ENCODE measurements at places on chromosomes 1 and 21. TPM values are rescaled to one million over a fixed set of nuclear protein-coding genes. Genes with fewer than 3 reads are reported as not detected.

DNA sequence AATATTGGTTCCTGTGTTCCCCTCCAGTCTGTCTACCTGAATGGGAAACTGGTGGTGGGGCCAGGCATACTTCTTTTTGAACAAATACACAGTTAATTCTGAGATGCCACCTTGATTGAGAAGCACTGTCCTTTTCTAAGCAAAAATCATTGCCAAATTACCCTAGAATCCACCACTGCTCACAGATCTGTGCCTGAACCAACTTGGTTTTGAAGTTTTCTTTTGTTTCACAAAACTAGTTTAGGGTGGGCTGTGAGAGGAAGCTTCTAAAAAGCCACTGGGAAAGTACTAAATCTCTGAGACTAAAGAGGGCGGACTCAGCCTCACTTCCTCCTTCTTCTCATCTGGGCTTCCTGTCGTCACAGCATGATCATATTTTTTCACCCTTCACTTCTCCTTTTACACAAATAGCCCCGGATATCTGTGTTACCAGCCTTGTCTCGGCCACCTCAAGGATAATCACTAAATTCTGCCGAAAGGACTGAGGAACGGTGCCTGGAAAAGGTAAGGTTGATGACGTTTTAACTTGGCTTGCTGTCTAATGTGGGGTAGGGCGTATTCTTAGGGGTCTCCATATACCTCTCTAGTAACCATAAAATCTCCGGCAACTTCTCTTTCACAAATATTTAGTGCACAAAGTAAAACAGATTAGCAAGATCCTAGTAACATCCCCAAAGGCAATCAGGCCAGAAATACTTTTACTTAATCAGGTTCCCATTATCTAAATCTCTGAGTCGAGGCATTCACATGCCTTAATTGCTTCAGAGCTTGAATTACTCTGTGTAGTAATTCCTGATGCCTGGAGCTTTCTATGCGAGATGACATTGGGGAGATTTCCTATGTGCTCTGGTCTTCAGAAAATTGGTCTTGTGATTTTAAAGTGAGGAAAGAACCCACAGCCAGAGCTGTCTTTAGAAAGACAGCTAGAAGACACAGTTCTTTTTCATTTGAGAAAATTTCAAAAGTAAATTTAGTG is at the start of gene CD53:
CD53 (plus strand) TSS at position 404 of the 976 bp plus-strand sequence. CDS start 18,261 bp downstream, outside the sequence.
- H3K4me3 ChIP-seq, result no peak within 1 kb of the TSS
- H3K36me3 ChIP-seq, result no peaks in the 10 kb centered on the region
- DNase-seq, result no peak
- peaks cover 19% of the 10 kb centered on the region for H3K27me3 ChIP-seq
- no peaks in the 10 kb centered on the region for H3K4me1 ChIP-seq
- H3K27ac ChIP-seq, result no peak within 1 kb of the TSS

DNA sequence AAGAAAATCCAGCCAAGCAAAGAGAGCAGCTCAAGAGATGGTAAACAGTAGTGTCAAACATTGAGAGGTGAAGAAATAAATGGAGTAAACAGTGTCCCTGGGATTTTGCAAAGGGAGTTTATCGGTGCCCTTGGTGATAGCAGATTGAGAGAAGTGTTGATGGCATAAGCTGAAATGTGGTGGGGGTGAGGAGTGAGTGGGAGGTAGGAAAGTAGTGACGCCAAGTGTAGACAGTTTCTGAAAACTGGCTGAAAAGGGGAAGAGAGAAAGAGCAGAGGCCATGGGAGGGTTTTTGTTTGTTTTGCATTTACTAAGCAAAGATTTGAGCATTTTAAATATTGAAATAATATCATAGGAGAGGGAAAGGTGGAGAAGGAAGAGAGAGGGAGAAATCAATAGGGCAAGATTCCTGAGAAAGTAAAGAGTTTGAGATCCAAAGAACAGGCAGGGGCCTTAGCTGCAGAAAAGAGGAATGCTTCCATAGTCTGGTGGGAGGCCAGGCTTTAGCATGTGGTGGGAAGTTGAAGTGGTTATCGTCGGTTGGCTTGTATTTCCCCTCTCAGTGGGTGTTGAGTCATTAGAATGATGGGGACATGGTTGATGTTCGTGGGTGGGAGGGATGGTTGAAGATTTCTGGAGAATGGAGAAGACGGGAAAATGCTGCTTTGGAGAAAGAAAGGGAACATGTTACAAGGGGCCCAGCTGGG is 26.8 kb upstream of the RASAL2 start:
- no peaks in the 10 kb centered on the region for H3K4me1 ChIP-seq
- no peaks in the 10 kb centered on the region for H3K27me3 ChIP-seq
- H3K4me3 ChIP-seq, result no peak overlapping the region
- DNase-seq, result no peak

DNA sequence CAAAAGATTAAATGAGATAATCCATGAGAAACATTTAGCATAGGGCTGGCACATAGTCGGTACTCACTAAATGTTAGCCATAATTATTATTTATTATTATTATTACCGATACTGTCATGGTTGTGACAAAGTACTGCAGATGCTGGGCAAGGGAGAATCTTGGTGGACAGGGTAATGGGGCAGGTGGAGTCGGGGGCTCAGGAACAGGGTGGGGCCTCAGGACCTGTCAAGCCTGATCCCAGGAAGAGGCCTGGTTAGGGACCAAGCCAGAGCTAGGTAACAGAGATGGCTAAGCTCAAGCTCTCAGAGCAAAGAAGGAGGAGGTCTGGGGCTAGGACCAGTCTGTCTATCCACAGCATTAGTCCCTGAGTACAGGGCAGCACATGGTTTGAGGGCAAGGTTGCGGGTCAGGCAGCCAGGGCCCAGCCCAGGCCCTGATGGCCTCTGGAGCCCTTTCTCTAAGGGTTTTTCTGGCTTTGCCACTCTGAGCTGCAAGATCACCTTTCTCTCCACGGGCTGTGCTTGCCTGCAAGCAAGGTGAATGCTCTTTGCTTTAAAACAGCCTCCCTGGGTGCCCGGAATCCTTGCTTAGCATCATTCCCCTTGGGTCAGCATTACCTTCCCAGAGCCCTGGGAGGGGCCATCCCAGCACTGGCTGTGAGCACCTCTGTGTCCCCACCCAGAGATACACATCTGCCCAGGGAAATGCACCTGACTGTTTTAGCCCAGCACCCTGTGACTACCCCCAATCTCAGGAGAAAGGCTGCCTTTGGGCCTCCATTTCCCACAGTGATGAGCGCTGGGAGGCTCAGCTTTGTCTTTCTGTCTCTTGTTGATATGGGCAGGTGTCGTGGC is 572.0 kb downstream of the PTPRU start:
- no peak overlapping the region for H3K27ac ChIP-seq
- H3K4me3 ChIP-seq, result no peak overlapping the region
- H3K27me3 ChIP-seq, result peaks cover 53% of the 10 kb centered on the region
- no peaks in the 10 kb centered on the region for H3K36me3 ChIP-seq

GRCh38 chr1:230917284-230918135 is 49.2 kb upstream of the C1orf198 start:
- H3K27me3 ChIP-seq, result no peaks in the 10 kb centered on the region
- DNase-seq, result peak; percentile 80
- no peaks in the 10 kb centered on the region for H3K4me1 ChIP-seq
- no peak overlapping the region for H3K4me3 ChIP-seq
- peaks cover 4% of the 10 kb centered on the region for H3K36me3 ChIP-seq

The ZNF695 gene
- 19.6 TPM for total RNA-seq

DNA sequence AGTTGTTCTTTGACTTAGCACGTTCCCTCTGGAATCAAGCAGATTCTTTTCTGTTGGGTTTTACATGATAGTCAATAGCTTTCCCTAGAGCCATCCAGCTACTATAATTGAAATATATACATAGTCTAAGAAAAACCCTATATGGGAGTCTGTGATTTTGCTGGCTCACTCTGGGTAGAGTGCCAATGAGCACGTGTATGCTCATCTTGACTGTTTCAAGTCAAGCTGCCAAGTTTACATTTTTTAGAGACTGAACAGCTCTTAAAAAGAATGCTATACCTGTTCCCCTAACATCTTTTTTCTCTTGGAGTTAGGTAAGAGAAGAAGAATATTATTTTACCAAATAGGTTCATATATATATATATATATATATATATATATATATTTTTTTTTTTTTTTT is 182.8 kb upstream of the NRIP1 start:
- DNase-seq, result no peak
- no peaks in the 10 kb centered on the region for H3K36me3 ChIP-seq
- H3K4me1 ChIP-seq, result peaks cover 12% of the 10 kb centered on the region
- H3K27ac ChIP-seq, result no peak overlapping the region

- DNase-seq, result peak; percentile 49
- H3K27me3 ChIP-seq, result peaks cover 26% of the 10 kb centered on the region
- peaks cover 32% of the 10 kb centered on the region for H3K4me1 ChIP-seq
- peak overlapping the region; percentile 32 for H3K27ac ChIP-seq
- peaks cover 11% of the 10 kb centered on the region for H3K36me3 ChIP-seq
These were observed 27.5 kb downstream of the ATP8B2 start for GRCh38 chr1:154352581-154353459.

The TCHH gene
- not detected for total RNA-seq

The GNG4 gene
- 11.6 TPM for total RNA-seq
